Left ventricle myocardium inferior (tissue), 1 donor: ENCODE measurements at places on chromosomes 12 and 14.

- H3K27me3 ChIP-seq, result no peaks in the 10 kb centered on the region
- no peaks in the 10 kb centered on the region for H3K4me1 ChIP-seq
- no peak overlapping the region for H3K27ac ChIP-seq
- no peak for DNase-seq
- H3K36me3 ChIP-seq, result no peaks in the 10 kb centered on the region
Measured at GRCh38 chr12:51682981-51683380, 91.9 kb downstream of the SCN8A start.

DNA sequence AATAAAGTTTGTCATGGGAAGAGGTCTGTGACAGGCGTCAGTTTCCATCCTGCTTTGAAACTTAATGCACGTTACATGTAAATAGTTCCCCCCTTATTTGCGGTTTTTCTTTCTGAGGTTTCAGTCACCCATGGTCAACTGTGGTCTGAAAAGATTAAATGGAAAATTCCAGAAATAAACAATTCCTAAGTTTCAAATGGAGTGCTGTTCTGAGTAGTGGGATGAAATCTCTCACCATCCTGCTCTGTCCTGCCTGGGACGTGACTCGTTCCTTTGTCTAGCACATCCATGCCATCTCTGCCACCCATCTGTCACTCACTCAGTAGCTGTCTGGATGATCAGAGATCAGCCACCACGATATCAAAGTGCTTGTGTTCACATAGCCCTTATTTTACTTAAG, 51.3 kb upstream of the DICER1 start:
- H3K27ac ChIP-seq, result no peak overlapping the region
- H3K36me3 ChIP-seq, result peaks cover 31% of the 10 kb centered on the region
- no peak overlapping the region for H3K4me3 ChIP-seq
- H3K4me1 ChIP-seq, result no peaks in the 10 kb centered on the region

- no peaks in the 10 kb centered on the region for H3K36me3 ChIP-seq
- no peak overlapping the region for H3K27ac ChIP-seq
- no peak for DNase-seq
- peaks cover 61% of the 10 kb centered on the region for H3K27me3 ChIP-seq
- no peak overlapping the region for H3K4me3 ChIP-seq
Measured at GRCh38 chr14:101470266-101470665, 91.0 kb upstream of the DIO3 start.

DNA sequence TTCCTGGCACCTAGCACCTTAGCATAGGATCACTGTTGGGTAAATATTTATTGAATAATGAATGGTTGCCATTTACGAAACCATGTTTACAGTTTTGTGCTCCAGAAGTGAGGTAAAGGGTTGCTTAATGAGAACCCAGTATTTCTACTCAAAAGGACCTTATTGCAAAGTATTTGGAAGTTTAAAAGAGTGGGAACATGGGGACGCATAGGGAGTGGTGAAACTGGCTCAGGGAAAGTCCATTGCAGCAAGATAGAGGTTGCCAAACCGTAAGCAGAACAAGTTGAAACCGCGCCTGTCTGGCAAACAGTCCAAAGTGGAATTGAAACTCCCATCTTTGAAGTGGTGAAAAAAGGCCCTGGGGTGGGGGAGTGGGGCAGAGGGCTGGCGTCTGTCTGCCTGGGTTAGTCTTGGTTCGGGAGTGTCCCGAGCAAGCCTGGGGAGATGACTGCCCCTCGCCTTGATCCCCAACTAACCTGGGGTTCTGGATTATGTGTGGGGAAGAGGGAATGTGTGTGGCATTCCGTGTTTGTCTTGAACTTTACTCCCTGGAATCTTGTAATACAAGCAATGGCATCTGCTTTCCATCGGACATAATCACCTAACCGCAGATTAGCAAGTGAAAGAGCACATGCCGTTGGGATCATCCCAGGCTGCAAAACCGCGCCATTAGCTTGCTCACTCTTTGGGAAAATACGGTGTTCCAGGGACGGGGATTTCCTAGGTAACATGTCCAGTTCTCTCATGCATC, 7.2 kb downstream of the ALDH2 start:
- peak overlapping the region; percentile 40 for H3K4me3 ChIP-seq
- peak; percentile 72 for DNase-seq

GRCh38 chr14:61475316-61475715, 153.9 kb downstream of the PRKCH start:
- peaks cover 97% of the 10 kb centered on the region for H3K4me1 ChIP-seq
- H3K4me3 ChIP-seq, result no peak overlapping the region
- H3K36me3 ChIP-seq, result no peaks in the 10 kb centered on the region

DNA sequence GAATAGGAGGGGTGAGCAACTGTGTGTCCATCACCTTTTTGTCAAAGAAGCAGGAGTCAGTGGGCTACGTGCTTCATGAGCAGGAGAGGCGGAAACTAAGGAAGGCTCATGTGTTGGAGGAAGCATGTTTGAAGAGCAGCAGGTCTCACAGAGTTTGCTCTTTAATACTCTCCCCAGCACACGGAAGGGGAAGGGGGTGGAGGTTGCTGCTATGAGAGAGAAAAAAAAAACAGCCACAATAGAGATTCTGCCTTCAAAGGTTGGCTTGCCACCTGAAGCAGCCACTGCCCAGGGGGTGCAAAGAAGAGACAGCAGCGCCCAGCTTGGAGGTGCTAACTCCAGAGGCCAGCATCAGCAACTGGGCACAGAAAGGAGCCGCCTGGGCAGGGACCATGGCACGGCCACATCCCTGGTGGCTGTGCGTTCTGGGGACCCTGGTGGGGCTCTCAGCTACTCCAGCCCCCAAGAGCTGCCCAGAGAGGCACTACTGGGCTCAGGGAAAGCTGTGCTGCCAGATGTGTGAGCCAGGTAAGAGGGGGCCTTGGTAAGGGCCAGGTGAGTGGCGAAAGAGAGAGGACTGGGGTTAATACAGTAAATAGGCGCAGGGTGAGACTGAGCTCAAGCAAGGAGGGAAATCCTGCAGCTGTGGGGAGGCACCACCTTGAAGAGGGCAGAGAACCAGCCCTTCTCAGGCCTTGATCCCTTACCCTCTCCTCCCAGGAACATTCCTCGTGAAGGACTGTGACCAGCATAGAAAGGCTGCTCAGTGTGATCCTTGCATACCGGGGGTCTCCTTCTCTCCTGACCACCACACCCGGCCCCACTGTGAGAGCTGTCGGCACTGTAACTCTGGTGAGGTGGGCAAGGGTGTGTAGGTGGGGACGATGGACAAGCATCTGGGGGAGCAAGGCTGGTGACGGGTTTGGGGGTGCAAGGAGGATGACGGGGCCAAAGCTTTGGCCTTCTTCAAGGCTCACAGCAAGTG, at the start of gene CD27:
Gene CD27 (plus strand): TSS at position 252 of the 985 bp plus-strand sequence. CDS start 141 bp downstream, at position 393.
- peaks cover 2% of the 10 kb centered on the region for H3K4me1 ChIP-seq
- H3K4me3 ChIP-seq, result no peak within 1 kb of the TSS
- DNase-seq, result no peak
- no peaks in the 10 kb centered on the region for H3K27me3 ChIP-seq

GRCh38 chr14:33799705-33800570, 150.9 kb downstream of the EGLN3 start:
- H3K4me3 ChIP-seq, result peak overlapping the region; percentile 54
- H3K36me3 ChIP-seq, result no peaks in the 10 kb centered on the region
- H3K27me3 ChIP-seq, result peaks cover 36% of the 10 kb centered on the region
- peak; percentile 16 for DNase-seq
- no peak overlapping the region for H3K27ac ChIP-seq

GRCh38 chr14:41873686-41874317, 267.1 kb downstream of the LRFN5 start:
- H3K36me3 ChIP-seq, result no peaks in the 10 kb centered on the region
- no peak overlapping the region for H3K4me3 ChIP-seq
- no peak for DNase-seq
- no peaks in the 10 kb centered on the region for H3K27me3 ChIP-seq
- no peak overlapping the region for H3K27ac ChIP-seq

DNA sequence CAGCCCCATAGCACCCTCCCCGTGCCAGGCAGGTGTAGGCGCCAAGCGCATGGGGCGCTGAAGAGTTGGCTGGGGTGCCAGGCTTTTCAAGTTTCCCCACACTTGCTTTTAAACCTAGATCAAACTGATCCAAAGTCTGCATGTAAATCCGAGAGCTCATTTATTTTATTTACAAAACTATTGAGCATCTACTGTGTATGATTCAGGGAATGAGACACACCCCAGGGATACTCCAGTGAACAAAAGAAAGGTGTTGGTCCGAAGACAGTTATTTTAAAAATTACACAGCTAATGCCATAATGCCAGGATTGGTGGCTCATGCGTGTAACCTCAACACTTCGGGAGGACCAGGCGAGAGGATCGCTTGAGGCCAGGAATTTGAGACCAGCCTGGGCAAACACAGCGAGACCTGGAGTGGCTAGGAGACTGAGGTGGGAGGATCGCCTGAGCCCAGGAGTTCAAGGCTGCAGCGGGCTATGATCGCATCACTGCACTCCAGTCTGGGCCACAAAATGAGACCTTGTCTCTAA, 780 bp upstream of the SLC41A2 start:
- no peaks in the 10 kb centered on the region for H3K36me3 ChIP-seq
- peak overlapping the region; percentile 74 for H3K27ac ChIP-seq
- H3K4me3 ChIP-seq, result peak overlapping the region; percentile 87
- H3K4me1 ChIP-seq, result peaks cover 21% of the 10 kb centered on the region
- DNase-seq, result no peak

- DNase-seq, result no peak
- H3K27me3 ChIP-seq, result no peaks in the 10 kb centered on the region
- H3K27ac ChIP-seq, result no peak overlapping the region
- H3K4me1 ChIP-seq, result no peaks in the 10 kb centered on the region
- no peaks in the 10 kb centered on the region for H3K36me3 ChIP-seq
Measured at GRCh38 chr12:82866946-82867345, 180.2 kb downstream of the TMTC2 start.

DNA sequence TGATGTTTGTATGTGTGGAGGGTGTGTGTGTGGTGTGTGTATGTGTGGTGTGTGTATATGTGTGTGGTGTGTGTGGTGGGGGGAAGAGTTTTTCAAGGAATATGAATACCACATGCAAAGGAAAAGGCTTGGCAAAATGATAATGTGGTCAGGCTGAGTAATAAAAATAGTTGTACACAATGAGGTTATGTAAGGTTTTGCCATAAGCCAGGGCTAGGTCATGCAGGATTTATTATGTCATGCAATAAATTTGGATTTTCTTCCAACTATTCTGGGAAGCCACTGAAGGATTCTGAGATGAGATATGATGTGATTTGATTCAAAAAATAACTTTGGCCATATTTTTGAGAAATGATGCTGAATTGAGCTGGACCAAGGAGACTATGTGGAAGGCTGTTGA, 1191.6 kb upstream of the SEL1L start:
- no peak overlapping the region for H3K4me3 ChIP-seq
- no peak overlapping the region for H3K27ac ChIP-seq
- peaks cover 9% of the 10 kb centered on the region for H3K4me1 ChIP-seq
- H3K36me3 ChIP-seq, result no peaks in the 10 kb centered on the region
- H3K27me3 ChIP-seq, result no peaks in the 10 kb centered on the region

- no peaks in the 10 kb centered on the region for H3K27me3 ChIP-seq
- no peak for DNase-seq
- no peaks in the 10 kb centered on the region for H3K36me3 ChIP-seq
- H3K4me3 ChIP-seq, result no peak overlapping the region
- no peak overlapping the region for H3K27ac ChIP-seq
Measured at GRCh38 chr12:31801872-31802271, 73.1 kb upstream of the AMN1 start.

DNA sequence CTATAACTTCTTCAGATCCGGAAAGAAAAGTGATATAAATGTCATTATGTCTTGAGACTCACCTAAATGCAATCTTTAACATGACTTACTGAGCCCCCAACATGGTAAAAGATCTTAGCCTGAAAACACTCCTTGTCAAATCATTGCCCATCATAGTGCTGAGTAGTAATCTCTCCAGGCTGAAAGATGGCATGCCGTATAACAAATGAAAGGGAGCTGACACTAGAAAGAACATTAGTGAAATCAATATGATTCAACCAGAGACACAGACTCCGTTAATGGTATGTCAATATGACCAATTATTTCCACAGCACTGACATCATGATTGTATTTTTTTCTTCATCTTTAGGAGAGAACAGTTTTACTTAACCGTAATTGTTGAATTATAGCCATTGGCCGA, 54.4 kb downstream of the BICD1 start:
- H3K36me3 ChIP-seq, result no peaks in the 10 kb centered on the region
- no peaks in the 10 kb centered on the region for H3K27me3 ChIP-seq
- DNase-seq, result no peak
- peaks cover under 1% of the 10 kb centered on the region for H3K4me1 ChIP-seq
